ENCODE measurements at places on chromosomes 16 and 17.

DNA sequence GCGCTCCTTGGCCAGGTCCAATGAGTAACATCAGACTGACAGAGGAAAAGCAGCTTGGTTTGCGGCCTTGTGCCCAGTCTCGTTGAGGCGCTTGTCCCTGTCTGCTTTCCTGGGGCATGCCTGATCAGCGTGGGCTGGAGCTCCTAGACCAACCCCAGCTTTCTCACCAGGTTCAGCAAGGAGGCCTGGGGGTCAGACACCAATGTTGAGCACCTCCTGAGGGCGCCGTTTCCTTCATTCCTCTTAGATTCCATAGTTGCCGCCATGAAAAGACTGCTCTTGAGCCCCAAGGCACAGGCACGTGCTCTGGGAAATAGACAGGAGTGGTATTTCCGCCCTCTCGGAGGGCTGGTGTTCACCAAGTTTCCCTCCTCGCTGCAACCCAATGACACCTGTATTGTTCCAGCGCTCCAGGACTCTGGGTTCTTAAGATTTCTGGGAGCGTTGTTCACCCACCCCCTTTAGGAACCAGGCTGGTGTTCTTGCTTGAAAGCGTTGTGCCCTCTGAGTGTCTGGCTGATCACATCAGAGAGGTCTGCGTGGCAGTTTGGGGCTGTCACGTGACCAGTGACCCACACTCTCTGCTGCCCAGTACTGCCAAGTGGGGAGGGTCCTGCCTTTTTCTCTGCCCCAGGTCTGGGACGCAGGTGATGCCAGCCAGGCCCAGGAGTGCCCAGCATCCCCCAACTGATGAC lies 18.0 kb downstream of the KCTD2 start:
- DNase-seq, result no peak

GRCh38 chr16:72848028-72848400 lies 199.9 kb downstream of the ZFHX3 start:
- DNase-seq, result no peak

DNA sequence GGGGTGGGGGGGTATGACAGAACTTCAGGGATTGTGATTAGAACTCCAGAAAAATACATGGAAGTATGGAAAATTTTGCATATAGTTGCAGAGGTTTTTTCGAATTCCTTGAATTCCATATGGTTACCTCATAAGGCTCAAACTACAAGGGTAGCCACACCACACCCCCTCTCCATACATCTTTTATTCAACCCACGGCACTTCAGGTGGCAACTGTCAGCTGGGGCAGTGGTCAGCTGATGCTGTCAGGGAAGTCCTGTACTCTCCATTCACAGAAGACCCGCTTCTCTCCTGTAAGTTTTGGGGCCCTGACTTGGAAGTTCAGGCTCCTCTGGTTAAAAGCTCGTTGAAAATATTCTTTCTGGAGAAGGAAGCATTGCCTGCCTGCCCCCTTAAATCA lies 57.5 kb upstream of the CLEC19A start:
- no peak for DNase-seq

DNA sequence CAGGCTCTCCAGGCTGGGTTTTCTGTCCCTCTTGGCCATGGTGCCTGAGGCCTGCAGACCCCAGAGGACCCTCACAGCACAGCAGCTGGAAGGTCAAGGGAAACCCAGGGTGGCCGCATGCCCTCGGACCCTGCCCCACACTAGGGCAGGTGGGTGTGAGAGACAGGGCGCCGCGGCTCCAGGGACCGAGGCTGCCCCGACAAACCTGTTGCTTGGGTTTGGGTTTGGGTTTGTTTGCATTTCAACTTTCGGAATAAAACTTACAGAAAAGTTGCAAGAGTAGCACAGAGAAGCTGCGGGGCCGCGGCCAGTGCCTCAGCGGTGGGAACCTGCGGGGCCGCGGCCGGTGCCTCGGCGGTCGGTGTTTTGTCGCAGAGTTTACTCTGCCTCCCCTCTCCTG lies 7.8 kb downstream of the HGS start:
- no peak for DNase-seq

GRCh38 chr17:7056386-7056785 lies 12.5 kb upstream of the SLC16A11 start:
- DNase-seq, result no peak

- DNase-seq, result no peak
Observed at GRCh38 chr17:59616253-59616920, 3.3 kb upstream of the CLTC start.

- no peak for DNase-seq
Observed at GRCh38 chr17:79001190-79002020, 8.2 kb downstream of the CANT1 start.

GRCh38 chr17:47622180-47622549 lies 27.6 kb upstream of the KPNB1 start:
- DNase-seq, result no peak

DNA sequence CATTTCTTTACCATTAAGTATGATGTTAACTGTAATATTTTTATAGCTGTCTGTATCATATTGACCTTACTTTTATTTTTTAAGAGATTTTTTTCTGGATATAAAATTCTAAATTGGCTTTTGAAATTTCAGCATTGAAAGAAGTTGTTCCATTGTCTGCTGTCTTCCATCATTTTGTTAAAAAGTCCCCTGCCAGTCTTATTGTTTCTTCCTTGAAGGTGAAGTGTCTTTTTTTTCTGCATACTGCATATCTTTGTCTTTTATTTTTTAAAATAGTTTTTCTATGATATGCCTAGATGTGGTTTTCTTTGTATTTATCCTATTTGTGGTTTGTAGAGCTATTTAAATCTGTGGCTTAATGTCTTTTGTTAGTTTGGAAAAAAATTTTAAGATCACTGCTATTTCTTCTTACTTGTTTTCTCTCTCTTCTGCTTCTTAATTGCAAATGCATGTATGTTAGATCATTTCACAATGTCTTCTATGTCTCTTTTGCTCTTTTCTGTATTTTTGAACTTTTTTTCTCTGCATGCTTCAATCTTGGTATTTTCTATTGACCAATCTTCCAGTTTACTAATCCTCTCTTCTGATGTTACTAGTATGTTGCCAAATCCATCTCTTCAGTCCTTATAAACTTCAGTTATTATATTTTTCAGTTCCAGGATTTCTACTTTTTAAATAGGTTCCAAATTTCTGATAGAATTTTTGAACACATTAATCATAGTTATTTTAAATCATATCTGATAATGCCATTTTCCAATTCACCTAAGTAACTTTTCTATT lies 20.2 kb downstream of the IL21R start:
- no peak for DNase-seq

- no peak for DNase-seq
Observed at GRCh38 chr17:41910701-41911391, 7.9 kb downstream of the ACLY start.

- DNase-seq, result no peak
Observed at GRCh38 chr17:8133941-8134340, 10.0 kb upstream of the HES7 start.

- DNase-seq, result peak; percentile 64
Observed at GRCh38 chr17:41404024-41404671, 6.7 kb upstream of the KRT31 start.

GRCh38 chr17:5485270-5486205 lies at the start of gene DERL2:
TSS of gene DERL2 (minus strand) at chr17:5486178. CDS start at chr17:5486161, 17 bp downstream.
- DNase-seq, result no peak

DNA sequence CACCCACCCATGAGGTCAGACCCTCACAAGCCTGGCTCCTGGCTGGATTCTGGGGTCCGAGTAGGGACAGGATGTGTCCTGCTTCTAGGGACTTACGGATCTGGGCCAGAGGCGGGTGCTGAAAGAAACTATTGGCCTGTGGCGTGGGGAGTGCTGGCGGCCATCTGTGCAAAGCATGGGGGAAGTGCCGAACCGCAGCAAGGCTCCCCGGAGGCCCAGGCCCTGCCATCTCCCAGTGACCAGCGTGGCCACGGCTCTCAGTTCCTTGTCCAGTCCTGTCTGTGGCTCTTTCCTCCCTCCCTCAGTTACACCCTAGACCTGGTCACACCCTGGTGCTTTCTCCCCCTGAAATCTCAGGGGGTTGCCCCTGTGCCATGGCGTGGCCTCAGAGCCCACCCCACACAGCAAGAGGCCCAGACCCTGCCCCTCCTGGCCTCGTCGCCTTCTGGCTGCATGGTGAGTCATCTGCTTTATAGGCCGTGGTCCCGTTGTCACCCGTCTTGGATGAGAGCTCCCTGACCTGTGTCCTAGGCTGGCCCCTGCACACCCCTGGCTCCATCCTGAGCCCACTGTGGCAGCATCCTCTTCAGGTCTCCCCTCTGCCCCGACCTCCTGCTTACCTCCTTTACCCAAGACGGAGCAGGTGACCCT lies 54.5 kb downstream of the PRMT7 start:
- DNase-seq, result no peak

- DNase-seq, result no peak
Observed at GRCh38 chr17:60888812-60889709, 211.4 kb downstream of the BCAS3 start.

GRCh38 chr17:4194796-4195195 lies 51.8 kb downstream of the CYB5D2 start:
- DNase-seq, result no peak

DNA sequence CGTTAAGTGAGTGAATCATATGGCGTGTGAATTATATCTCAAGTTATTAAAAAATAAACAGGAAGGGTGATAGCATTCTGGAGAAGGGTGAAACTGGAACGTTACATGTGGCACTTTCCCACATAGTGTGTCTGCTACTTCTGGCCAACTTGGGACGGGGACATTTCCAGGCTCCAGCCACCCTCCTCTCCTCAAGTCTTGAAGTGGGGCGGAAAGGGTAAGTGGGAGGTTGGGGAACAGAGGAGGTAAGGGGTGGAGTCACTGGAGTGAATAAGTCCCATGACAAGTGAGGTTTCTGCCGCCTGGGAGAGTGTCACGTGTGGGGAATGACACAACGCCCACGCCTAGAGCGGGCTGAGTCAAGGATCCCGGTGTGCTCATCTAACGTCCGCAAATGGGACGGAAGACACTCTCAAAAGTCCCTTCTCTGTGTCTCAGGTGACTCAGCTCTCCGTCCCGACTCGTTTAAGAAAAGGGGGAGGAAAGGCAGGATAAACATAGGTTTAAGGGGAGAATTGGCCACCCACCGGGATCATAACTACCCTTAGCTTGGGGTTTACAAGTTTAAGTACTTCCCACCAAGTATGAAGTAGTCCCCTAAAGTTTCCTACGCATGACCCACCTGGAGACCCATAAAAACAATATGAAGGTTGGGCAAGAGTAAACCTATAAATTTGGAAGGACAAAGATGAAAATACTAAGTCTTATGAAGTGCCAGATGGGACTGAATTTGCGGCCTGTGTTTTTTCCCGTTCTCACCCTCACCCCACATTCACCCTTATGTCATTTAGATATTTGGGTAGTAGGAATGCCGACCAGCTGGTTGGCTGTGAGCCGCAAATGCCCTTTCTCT lies 1.2 kb upstream of the SPAG9 start:
- peak; percentile 92 for DNase-seq

DNA sequence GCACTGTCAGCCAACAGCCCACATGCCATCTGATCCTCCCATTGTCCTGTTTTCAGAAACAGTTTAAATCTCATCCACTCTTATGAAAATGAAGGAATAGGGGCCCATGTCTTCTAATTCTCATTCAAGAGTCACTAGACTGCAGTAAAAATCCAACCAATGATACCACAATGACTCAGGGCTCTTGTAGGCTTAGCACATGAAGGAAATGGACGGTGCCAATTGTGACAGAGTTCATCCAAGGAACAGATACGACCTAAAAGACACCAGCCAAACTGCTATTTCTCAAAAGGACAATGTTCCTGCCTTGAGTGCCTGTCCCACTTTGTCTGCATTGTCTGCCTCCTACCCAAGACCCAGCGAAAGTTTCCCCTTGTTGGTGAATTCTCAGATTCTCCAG lies 204.8 kb upstream of the COX10 start:
- no peak for DNase-seq

- no peak for DNase-seq
Observed at GRCh38 chr17:50130559-50131305, 772 bp upstream of the SAMD14 start.

DNA sequence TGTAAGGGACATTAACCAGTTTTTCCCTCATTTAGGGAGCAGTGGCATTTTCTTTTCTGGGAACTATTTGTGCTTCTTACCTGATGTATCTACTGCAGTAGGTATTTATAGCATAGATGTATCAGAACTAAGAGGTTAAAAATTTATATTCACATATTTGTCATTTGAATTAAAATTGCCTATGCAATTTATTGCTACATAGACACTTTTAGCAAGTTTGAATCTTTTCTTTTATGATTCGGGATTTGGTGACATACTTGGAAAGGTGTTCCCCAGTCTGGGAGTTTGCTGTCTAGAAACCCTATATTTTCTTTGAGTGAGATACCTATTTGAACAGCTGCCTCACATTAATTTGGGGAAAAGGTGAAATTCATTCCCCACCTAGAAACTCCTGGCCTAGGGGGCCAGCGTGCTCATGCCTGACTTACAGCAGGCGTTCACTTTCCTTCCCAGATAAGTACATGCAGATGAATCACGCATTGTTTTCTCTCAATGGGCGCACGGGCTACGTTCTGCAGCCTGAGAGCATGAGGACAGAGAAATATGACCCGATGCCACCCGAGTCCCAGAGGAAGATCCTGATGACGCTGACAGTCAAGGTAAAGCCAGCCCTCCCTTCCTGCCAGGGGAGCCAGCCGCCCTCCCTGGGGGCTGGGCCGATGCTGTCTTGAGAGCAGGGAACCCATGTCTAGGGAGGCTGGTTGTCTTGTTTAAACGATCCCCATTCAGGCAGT lies 73.8 kb downstream of the SDR42E1 start:
- no peak for DNase-seq

GRCh38 chr16:35794896-35795295 lies 2335.5 kb downstream of the TP53TG3F start:
- no peak for DNase-seq

DNA sequence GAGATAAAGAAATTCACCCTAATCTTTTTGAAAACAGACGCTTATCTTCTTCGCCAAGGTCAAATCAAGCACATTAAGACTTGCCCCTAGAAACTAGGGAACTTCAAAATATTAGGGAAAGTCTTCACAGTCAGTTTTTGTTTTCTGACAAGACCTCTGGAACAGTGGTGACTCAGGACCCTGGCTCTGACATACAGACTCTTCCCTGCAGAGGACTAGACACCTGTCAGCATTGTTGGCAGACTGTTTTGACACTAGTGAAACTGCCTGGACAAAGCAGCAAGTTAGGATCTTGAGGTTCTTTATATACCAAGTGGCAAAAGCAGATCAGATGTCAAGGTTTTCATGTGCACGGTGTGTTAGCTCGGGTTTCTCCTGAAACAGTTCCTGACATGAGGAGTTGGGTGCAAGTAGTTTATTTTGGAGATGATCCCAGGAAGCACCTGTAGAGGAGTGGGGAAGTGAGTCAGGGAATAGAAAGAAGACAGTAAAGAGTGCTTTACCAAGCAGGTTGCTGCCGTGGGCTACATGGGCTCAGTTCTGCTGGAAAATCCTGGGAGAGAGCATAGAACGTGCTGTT lies 182.0 kb upstream of the IRX5 start:
- DNase-seq, result no peak

DNA sequence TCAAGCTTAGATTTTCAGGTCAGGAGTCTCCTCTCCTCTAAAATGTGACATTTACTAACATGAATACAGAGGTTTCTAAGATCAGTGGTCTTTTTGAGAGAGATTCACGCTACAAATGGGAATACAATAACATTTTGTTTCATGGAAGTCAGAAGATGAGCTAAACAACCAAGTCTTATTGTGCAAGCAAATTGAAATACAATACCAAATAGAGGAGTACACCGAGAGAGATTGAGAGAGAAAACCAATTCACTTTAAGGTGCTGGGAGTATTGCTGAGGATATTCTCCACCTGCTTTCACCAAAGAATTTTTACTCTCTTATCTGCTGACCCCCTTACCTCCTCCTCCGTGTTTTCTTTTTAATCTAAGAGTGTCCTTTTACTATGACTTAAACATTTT lies 11.5 kb downstream of the VEZF1 start:
- DNase-seq, result no peak

- no peak for DNase-seq
Observed at GRCh38 chr16:80751167-80751566, 53.2 kb downstream of the CDYL2 start.

- DNase-seq, result no peak
Observed at GRCh38 chr16:22732400-22732799, 81.6 kb upstream of the HS3ST2 start.

All from stimulated activated CD8-positive, alpha-beta memory T cell treated with anti-CD3 and anti-CD28 coated beads, Interleukin-7, amount 100 ng/mL, for 48 hours (primary cell).